GM23338 (cell line): ENCODE measurements at places on chromosomes 12 and 14. TPM values are rescaled to one million over a fixed set of nuclear protein-coding genes. Genes with fewer than 3 reads are reported as not detected.

IGF1 gene
- total RNA-seq, result not detected in 2 replicates

DNA sequence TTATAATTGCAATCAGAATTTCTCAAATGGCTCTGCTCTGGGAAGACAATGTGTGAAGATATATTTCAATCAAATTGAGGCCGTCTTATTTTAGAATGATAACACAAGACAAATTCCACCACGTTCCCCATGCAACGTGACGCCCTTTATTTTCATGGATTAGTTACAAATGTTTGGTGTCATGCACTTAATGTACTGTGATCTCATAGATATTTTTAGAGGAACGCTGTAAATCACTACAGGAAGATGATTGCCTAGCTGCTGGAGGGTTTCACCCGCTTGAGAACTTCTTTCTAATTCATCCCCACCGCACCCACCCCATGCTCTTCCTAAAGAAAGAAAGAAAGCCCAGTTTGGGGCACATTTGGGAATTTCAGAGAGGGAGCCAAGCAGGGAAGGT is 117.2 kb downstream of the PLXNC1 start:
- H3K27me3 ChIP-seq, result no peaks in the 10 kb centered on the region
- peaks cover 64% of the 10 kb centered on the region for H3K4me1 ChIP-seq
- no peaks in the 10 kb centered on the region for H3K36me3 ChIP-seq

DNA sequence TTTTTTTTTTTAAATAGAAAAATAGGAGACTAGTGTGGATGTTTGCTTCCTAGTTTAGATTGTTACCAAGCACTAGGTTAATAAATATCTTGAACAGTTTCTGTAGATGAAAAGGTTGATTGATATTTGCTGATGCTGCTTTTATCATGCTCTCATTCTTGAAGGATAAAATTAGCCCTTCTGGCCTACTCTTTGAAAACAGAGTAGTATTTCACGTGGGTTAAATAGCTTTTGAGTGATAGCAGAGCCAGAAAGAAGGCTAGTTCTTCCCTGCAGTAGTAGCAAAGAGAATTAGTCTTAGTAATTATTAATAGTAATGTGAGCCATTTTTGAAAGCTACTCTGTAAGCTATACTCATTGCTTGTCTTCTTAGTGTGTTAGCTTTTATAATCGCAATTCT is 5.2 kb downstream of the NEDD1 start:
- H3K4me3 ChIP-seq, result no peak overlapping the region
- no peak for DNase-seq
- peaks cover 17% of the 10 kb centered on the region for H3K4me1 ChIP-seq
- H3K27ac ChIP-seq, result no peak overlapping the region
- no peaks in the 10 kb centered on the region for H3K27me3 ChIP-seq

- H3K27ac ChIP-seq, result no peak overlapping the region
- no peaks in the 10 kb centered on the region for H3K36me3 ChIP-seq
- H3K27me3 ChIP-seq, result no peaks in the 10 kb centered on the region
- no peaks in the 10 kb centered on the region for H3K4me1 ChIP-seq
Observed at GRCh38 chr12:86293682-86294240, 37.6 kb upstream of the MGAT4C start.

- peaks cover 9% of the 10 kb centered on the region; the same call in 1 of the 2 replicates for H3K36me3 ChIP-seq
- no peak overlapping the region for H3K27ac ChIP-seq
Observed at GRCh38 chr12:125114365-125115141, 49.3 kb downstream of the AACS start.

- no peak overlapping the region for H3K27ac ChIP-seq
- H3K4me1 ChIP-seq, result no peaks in the 10 kb centered on the region
- H3K36me3 ChIP-seq, result no peaks in the 10 kb centered on the region
- DNase-seq, result no peak
- H3K27me3 ChIP-seq, result no peaks in the 10 kb centered on the region
Observed at GRCh38 chr12:15837141-15837790, 44.9 kb upstream of the STRAP start.

CLEC4E gene
- not detected in 2 replicates for total RNA-seq

ADGRD1 gene
- total RNA-seq, result 0.08 and 1.4 TPM in 2 replicates

DNA sequence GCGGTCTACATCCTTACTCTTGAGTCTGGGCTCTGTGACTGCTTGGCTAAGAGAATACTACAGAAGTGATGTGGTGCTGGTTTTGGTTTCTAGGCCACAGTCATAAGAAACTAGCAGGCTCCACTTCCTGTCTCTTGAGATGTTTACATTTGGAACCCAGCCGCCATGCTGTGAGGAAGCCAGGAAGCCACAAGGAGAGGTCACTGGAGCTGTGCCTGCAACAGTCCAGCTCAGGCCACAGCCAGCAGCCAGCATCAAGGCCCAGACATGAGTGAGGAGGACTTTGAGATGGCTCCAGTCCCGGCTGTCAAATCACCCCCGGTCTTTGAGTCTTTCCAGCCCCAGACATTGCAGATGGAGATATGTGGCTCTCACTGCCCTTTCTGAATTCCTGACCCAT is 12.9 kb upstream of the FAM181A start:
- no peak for DNase-seq
- H3K36me3 ChIP-seq, result no peaks in the 10 kb centered on the region
- no peak overlapping the region for H3K4me3 ChIP-seq
- H3K27me3 ChIP-seq, result no peaks in the 10 kb centered on the region

- no peaks in the 10 kb centered on the region for H3K27me3 ChIP-seq
- no peaks in the 10 kb centered on the region for H3K4me1 ChIP-seq
- H3K36me3 ChIP-seq, result no peaks in the 10 kb centered on the region
- H3K27ac ChIP-seq, result no peak overlapping the region
- H3K4me3 ChIP-seq, result no peak overlapping the region
Observed at GRCh38 chr12:71335151-71335962, 104.2 kb upstream of the LGR5 start.

DNA sequence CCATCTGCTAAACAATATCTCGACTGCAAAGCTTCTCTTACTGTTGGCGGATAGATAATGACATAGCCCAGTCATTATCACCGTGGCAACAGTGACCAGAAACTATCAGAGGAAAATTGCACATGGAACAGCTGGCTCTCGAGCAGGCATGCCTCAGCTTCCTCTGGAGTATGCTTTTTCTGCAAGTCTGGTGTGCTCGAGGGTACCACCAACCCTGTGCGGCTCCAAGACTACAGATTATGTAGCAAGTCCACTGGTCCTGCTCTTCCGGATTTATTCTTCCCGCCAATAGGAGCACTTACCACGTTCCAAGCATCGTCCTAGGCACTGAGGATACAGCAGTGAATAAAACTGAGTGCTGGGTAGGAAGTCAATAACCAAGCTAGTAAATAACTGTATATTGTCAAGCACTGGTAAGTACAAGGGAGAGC is 1.4 kb upstream of the GLRX5 start:
- H3K4me1 ChIP-seq, result peaks cover 30% of the 10 kb centered on the region
- H3K4me3 ChIP-seq, result peak overlapping the region; percentile 98
- H3K36me3 ChIP-seq, result 0 out of 2 replicates have a peak, but pooled peaks cover 12% of the 10 kb centered on the region
- DNase-seq, result peak; percentile 21
- H3K27me3 ChIP-seq, result no peaks in the 10 kb centered on the region

- no peaks in the 10 kb centered on the region for H3K27me3 ChIP-seq
- no peaks in the 10 kb centered on the region for H3K36me3 ChIP-seq
- H3K4me3 ChIP-seq, result no peak overlapping the region
- H3K27ac ChIP-seq, result no peak overlapping the region
- no peaks in the 10 kb centered on the region for H3K4me1 ChIP-seq
Observed at GRCh38 chr12:103645202-103645601, 58.1 kb downstream of the STAB2 start.

KRT3 gene
- total RNA-seq, result not detected in 2 replicates

OTX2 gene
- 21.2 and 23.9 TPM in 2 replicates for total RNA-seq

ACYP1 gene
- 18.4 and 23.0 TPM in 2 replicates for total RNA-seq

GRCh38 chr14:49895480-49895879 is 2.6 kb downstream of the ARF6 start:
- no peaks in the 10 kb centered on the region for H3K27me3 ChIP-seq
- peak overlapping the region; percentile 95 for H3K4me3 ChIP-seq
- H3K4me1 ChIP-seq, result peaks cover 26% of the 10 kb centered on the region
- DNase-seq, result no peak

- H3K4me1 ChIP-seq, result peaks cover 11% of the 10 kb centered on the region
- H3K36me3 ChIP-seq, result no peaks in the 10 kb centered on the region
- H3K4me3 ChIP-seq, result peak overlapping the region; percentile 77
- DNase-seq, result peak; percentile 76
- H3K27me3 ChIP-seq, result peaks cover 46% of the 10 kb centered on the region
- H3K27ac ChIP-seq, result no peak overlapping the region; the same call in 1 of the 2 replicates
Observed at GRCh38 chr12:89709995-89710872, 1.6 kb upstream of the ATP2B1 start.

GRCh38 chr12:90621927-90622326 is 333.0 kb downstream of the CCER1 start:
- H3K27me3 ChIP-seq, result no peaks in the 10 kb centered on the region
- no peak for DNase-seq
- no peaks in the 10 kb centered on the region for H3K4me1 ChIP-seq
- H3K36me3 ChIP-seq, result no peaks in the 10 kb centered on the region
- no peak overlapping the region for H3K27ac ChIP-seq

- H3K27me3 ChIP-seq, result no peaks in the 10 kb centered on the region
- no peaks in the 10 kb centered on the region for H3K4me1 ChIP-seq
- no peak overlapping the region for H3K4me3 ChIP-seq
Observed at GRCh38 chr12:52322069-52322468, 871 bp upstream of the KRT83 start.

GRCh38 chr12:6965026-6965661 is 5.3 kb downstream of the PHB2 start:
- peak overlapping the region; percentile 98 for H3K27ac ChIP-seq
- H3K4me1 ChIP-seq, result peaks cover 49% of the 10 kb centered on the region
- H3K4me3 ChIP-seq, result peak overlapping the region; percentile 95; the same call in 1 of the 2 replicates
- H3K36me3 ChIP-seq, result peaks cover 31% of the 10 kb centered on the region
- no peaks in the 10 kb centered on the region for H3K27me3 ChIP-seq
- peak; percentile 96 for DNase-seq

GRCh38 chr12:125249066-125249824 is 184.0 kb downstream of the AACS start:
- H3K4me3 ChIP-seq, result no peak overlapping the region
- no peaks in the 10 kb centered on the region for H3K27me3 ChIP-seq
- peaks cover 22% of the 10 kb centered on the region for H3K4me1 ChIP-seq
- DNase-seq, result no peak
- 0 out of 2 replicates have a peak, but pooled peaks cover 3% of the 10 kb centered on the region for H3K36me3 ChIP-seq
- no peak overlapping the region for H3K27ac ChIP-seq

LRP1 gene
- 130 and 145 TPM in 2 replicates for total RNA-seq

COX8C gene
- not detected in 2 replicates for total RNA-seq
